ENCODE measurements at places on chromosomes 13 and 19.

- DNase-seq: no peak
These were observed 78.9 kb downstream of the RXFP2 start for GRCh38 chr13:31818236-31818635.

GRCh38 chr19:34733266-34733745 is 737 bp upstream of the ZNF181 start:
- no peak for DNase-seq

DNA sequence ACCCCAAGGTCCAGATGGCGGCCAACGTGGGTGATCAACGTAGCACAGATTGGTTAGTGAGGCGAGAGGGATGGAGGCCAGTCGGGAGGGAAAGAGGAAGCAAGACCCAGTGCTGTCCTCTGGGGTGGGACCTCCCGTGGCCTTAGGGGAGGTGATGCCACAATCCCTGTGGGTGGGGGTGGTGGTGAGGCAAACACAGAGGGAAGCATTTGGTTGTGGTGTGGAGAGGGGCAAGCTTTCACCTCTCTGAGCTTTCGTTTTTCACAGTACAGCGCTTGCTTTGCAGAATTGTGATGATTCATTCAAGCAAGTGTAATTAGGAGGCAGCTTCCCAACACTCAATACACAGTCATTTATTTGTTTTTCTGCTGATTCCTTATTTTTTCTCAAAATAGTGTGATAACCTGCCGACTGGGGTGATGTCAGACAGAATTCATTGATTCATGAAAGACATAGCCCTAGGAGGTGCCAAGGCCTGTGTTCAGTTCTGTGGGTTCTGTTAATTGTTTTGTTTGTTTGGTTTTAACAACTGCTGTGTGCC is 2.4 kb downstream of the LENG8 start:
- DNase-seq: no peak

DNA sequence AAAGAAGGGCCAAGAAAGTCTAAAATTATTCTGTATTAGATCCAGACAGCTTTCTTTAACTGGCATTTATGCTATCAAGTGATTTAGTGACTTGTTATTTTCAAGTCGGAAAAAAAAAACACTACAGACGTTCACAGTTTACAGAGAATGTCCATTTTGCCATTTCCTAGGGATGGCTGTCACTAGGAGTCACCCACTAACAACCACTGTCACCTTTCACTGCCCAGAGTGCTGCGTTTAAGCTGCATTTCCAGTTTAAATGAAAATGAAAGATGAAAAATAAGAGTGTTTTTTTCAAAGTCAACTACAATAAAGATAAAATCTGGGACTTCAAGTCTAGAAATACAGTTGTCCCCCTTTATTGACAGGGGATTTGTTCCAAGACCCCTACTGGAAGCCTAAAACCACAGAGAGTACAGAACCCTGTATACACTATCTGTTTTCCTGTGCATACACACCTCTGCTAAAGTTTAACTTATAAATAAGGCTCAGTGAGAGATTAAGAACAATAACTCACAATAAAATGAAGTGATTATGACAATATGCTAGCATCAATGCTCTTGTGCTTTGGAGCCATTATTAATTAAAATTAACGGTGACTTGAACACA is 112.5 kb downstream of the SACS start:
- no peak for DNase-seq

DNA sequence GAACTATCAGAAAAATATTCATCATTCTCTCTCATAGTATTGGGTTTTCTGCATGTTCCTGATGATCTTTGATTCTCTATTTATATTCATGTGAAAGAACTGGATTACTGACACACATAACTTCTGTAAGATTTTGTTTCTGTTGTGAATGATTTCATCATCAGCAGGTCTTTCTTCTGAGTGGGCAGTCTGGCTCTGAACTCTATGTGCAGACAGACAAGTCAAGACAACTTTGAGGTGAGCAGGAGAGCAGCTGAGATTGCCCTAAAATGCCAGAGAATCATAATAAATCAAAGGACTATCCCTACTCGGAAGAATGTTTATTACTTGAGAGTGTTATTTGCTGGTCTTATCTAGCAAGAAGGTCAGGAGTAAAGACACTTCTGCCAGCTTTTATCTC is 652.1 kb upstream of the GPC6 start:
- no peak for DNase-seq

DNA sequence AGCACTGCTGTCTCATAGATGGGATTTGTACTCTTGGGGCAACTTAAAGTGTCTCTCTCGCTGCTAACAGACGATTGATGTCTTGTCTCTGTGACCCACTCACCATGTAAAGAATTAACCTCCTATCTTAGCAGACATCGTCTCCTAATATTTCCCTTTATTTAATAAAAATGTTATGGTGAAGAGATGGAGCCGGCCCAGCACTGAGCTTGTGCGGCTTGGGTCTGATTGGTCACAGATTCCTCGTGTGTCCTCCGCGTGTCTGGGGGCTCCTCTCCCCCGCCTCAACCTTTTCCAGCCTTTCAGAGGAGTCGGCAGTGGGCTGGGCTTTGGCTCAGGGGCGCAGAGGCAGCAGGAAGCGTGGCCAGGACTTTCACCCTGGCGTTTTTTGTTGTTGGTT is 13.2 kb upstream of the CRTC1 start:
- no peak for DNase-seq

DNA sequence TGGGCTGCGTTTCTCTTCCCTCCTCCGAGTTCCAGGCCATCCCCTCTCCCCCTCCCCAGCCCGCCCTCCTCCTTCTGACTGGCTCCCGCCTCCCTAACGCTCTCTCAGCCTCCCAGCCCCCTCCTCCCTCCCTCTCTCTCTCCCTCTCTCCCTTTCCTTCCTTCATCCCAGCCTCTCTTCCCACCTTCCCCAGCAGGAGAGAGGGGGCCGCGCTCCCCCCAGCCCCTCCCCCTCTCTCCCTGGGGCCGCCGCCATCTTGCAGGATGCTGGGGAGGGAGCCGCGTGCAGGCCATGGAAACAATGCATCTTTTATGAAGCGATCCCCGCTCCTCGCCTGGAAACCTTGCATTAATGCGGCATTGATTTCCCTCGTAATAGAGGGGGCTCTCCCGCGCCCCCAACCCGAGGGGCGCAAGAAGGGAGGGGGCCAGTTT is 42.6 kb upstream of the ADGRL1 start:
- DNase-seq: peak; percentile 6

DNA sequence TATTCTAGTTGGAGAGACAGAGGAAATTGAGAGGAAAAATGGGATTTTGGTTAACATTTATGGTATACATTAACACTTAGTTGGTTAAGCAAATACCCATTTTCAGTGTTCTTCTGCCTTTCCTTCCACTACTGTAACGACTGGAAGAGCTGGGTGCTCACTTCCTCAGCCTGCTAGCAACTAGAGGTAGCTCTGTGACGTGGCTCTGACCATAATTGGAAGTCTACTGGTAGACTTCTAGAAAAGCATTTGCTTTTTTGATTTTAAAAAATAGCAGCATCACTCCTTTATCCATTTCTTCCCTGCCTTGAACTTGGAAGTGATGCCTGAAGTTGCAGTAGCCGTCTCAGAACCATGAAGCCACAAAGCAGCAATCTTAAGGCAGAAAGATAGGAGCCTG is 15.9 kb downstream of the NHLRC3 start:
- DNase-seq: no peak

DNA sequence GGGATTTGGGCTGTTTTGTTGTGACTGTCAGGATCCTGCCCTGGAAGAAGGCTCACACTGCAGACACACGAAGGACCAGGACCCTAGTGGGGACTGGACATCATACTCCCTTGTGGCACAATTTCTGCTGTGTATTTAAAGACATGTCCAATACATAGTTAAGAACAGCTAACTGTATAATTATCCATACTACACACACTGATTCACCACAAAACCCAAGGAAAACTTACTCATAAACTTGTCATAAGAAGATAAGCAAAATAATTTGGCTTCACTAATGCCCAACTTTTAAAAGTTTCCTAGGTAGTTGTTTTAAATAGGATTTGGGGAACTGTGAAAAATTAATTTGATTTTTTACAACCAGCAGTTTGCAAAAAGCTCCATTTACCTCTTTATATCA is 46.1 kb downstream of the LATS2 start:
- no peak for DNase-seq

DNA sequence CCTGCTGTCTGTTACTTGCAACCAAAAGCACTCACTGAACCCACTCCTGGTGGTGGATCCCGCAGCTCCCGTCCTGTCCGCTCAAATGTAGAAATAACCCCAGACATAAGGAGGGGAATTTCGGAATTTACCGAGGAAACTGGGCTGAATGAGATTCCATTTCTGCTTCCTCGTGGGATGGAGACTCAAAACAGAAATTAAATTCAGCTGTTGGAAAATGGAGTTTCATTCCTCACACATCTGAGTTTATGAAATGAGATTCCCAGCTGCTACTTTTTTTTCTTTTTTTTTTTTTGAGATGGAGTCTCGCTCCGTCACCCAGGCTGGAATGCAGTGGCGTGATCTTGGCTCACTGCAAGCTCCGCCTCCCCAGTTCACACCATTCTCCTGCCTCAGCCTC is 44.3 kb downstream of the COLGALT1 start:
- DNase-seq: no peak

GRCh38 chr19:48689449-48689848 is 6.3 kb upstream of the FUT2 start:
- no peak for DNase-seq

DNA sequence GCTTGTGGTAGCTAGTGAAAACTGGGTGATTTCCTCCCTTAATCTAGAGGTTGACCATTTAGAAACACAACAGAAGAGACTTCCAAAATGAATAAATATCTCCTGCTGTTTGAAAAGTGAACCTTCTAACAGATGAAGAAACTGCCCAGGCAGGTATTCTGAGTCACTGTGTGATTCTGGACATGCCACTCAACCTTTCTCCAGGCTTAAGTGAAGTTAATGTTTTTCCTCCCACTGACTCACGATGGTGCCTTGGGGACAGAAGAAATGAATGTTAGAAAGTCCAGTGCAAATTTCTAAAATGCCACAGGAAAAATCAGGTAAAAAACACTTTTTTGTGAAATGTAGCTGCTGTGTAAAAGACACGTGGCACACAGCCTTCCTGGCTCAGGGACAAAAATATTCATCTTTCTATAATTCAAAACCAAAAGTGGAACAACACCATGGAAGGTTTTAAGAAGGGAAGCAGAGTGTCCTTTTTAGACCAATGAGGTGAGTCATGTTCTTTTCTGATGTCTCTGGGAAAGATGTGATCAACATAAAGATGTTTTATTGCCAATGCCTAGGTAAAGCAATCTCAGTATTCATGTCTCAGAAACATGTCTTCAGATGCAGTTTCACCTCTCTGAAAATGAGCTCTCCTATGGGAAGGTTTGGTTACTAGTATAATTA is 9.1 kb downstream of the UBE2L5 start:
- DNase-seq: no peak

GRCh38 chr13:43937839-43938238 is 58.1 kb downstream of the LACC1 start:
- no peak for DNase-seq

GRCh38 chr13:59425211-59425741 is 738.5 kb downstream of the DIAPH3 start:
- DNase-seq: no peak

GRCh38 chr19:43784241-43784980 is 3.6 kb upstream of the KCNN4 start:
- DNase-seq: peak; percentile 66

- DNase-seq: no peak
These were observed 6.3 kb downstream of the RPL36 start for GRCh38 chr19:5696196-5697021.

DNA sequence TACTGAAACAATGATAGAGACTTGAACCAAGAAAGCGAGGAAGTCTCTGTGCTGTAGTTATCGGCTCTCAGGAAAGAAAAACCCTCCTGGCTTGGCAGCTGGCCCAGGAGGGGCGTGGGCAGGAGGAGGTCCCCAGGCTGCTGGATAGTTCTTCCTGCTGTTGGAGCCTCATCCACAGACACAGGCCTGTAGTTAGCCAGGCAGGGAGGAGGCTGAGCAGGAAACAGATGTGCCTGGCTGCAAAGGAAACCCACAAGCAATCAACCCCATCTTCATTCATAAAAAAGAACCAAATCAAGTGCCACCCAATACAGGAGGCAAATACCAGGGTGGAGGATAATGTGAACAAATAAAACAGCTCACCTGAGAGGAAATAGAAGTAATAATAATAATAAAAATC is 86.2 kb downstream of the IRS2 start:
- peak; percentile 34 for DNase-seq

DNA sequence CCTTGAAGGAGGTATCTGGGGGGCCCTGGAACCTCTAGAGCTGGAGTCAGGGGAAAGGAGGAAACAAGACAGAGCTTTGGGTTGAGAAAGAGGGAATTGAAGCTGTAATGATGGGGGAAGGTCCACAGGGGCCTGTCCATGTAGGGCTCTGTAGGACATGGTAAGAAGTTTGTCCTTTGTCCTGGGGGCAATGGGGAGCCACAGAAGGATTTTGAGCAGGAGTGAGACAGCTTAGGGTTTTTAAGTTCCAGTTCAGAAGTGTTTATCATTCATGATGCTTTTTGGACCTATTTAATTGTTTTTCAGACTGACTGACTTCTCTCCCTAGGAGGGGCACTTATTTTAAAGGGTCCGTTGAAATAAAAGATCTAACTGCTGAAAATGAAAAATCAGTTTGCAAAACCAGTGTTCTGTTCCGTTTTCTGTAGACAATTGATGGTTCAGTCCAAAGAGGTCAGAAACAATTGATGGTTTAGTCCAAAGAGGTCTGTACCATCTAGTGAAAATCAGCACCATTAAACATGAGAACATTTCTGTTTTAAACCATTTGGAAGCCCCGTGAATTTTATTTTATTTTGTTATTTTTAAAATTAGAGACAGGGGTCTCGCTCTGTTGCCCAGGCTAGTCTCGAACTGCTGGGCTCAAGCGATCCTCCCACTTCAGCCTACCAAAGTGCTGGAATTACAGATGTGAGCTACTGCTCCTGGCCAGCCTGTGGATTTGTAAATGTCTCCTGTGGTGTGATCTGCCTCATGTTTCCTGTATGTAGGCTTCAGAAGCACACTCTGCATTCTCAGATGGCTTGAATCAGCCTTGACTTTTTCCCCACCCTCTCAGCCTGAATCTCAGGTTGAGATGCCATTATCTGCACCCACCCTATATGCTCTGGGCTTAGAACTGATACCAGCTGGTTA is 8.4 kb downstream of the PLD3 start:
- DNase-seq: no peak

DNA sequence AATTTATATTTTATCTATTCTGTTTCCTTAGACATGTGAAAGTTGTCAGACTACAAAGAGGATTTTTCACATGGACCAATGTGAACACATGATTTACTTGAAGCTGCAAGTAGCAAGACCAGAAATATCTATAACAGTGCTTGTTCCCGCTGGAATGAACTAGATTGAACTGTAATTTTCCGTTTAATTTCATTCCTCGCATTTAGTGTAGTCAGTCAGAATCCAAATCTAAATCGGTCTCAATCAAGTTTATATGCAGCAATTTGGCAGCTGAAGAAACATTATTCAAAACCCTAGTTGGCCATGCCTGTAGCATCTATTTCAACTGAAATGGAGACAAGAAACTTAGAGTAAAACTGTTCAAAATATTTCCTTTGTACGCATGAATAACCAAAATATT is 570.7 kb upstream of the SLITRK5 start:
- DNase-seq: no peak

GRCh38 chr19:43818500-43818899 is 8.6 kb upstream of the ZNF283 start:
- no peak for DNase-seq
